ENCODE measurements at places on chromosomes 4 and X.

- no peak for DNase-seq
These were observed 135.4 kb upstream of the GNPDA2 start for GRCh38 chr4:44861756-44862155.

- DNase-seq = no peak
These were observed 22.7 kb upstream of the PGRMC2 start for GRCh38 chr4:128310266-128310697.

GRCh38 chrX:155231163-155231562 is 14.9 kb downstream of the VBP1 start:
- DNase-seq = no peak

- DNase-seq = no peak
These were observed 91.9 kb upstream of the PPP1R2C start for GRCh38 chrX:42869659-42870476.

- DNase-seq = no peak
These were observed 5.1 kb upstream of the ING2 start for GRCh38 chr4:183499801-183500200.

DNA sequence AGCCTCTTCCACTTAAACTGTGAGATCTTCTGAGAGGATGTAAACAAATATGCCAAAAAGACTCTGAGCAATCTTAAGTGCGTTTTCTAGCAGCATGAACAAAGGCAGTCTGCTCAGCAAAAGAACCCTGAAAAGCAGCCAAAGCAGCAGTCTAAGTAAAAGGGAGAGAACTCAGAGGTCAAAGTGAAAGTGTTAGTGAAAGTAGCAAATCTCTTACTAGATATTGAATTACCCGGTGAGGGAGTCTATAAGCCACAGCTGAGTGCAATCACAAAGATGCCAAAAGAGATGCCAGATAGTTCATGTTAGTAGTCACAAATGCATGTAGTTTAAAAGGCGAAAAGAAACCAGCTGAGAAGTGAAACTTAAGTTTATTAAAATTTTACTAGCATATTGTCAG is 7.9 kb upstream of the GNRHR start:
- no peak for DNase-seq

GRCh38 chrX:39519566-39520301 is 578.0 kb downstream of the BCOR start:
- DNase-seq = no peak

DNA sequence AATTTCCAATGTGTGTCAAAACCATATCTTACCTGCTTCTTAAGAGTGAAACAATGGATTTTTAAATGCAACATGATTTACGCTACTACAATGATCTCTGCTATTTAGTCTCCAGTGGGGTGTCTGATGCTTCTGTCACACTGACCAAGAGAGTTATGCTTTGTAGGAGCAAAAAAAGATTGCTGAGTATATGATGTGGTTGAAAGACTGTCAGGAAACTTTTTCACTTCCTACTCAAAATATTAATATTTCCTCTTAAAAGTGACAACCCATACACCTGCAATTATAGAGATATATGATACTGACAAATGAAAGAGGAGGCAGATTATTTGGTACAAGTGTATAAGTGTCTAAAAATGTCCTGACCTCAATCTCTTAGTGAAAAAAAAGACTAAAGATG is 105.2 kb upstream of the BMP3 start:
- no peak for DNase-seq

DNA sequence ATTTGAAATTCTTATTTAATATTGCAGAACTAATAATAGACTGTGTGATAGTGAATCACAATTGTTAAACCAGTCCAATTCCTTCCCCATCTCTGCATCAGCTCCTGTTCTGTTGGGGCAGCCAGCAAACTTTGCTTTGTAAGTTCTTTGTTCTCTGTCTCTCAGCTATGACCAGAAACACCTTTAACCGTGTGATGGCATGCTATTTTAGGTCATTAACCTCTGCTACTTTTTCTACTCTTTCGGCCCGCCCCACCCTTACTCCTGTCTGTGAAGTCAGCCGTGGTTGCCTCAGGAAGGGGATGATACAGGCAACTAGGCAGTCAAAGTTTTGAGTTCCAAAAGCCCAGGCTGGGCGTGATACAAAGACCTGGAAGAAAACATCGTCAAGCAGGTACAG is 51.3 kb upstream of the EGFL6 start:
- no peak for DNase-seq

DNA sequence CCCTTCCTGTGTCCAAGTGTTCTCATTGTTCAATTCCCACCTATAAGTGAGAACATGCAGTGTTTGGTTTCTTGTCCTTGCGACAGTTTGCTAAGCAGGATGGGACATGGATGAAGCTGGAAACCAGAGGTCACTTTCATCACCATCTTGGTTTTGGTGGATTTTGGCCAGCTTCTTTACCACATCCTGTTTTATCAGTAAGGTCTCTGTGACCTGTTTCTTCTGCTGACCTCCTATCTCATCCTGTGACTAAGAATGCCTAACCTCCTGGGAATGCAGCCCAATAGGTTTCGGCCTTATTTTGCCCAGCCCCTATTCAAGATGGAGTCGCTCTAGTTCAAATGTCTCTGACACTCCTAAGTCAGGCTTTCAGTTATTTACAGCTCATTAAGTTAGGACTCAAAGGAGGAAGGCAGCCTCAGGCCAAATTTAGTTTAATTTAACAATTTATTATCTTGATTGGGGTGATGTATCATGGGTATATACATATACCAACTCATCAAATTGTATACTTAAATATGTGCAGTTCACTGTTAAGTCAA is 169.9 kb upstream of the NDP start:
- DNase-seq = no peak

GRCh38 chrX:102126863-102127262 is 1.4 kb downstream of the TCEAL2 start:
- DNase-seq = no peak

GRCh38 chrX:106246511-106246910 is 78.4 kb downstream of the PWWP3B start:
- DNase-seq = no peak

- no peak for DNase-seq
These were observed 287.1 kb downstream of the ANK2 start for GRCh38 chr4:113336556-113336955.

GRCh38 chrX:46803140-46803539 is 33.7 kb upstream of the RP2 start:
- DNase-seq = no peak

DNA sequence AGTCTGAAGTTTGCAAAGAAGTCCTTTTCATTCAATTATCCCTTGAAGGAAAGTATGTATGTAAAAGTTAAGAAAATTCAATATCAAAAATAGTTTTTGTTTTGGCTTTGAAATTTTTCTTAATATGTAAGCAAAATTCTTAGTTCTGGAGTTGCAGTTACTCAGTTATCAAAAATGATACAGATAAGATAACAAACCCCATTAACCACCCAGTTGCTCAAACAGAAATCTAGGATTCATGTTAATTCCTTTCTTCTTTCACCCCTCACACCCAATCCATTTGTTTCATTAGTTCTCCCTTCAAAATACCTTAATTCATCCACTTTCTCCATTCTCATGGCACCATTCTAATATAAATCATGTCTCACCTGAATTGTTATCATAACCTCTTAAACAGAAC is 40.5 kb upstream of the JADE1 start:
- no peak for DNase-seq

DNA sequence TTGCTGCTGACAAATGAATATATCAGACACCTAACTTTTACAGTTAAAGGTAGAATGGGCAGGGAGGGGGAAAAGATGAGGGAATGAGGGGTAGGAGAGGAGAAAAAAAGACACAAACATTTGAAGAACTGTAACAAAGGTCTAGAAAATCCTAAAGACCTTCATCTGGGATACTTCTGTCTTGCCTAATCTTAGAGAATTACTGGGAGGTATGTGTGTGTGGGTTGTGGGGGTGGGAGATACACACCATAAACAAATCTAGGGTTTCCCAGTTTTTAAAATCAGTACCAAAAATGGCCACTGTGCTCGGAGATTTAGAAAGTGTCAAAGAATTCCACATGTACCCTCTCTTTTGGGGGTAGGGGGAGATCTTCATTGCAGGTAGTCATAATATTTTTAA is 166.7 kb downstream of the SH3KBP1 start:
- DNase-seq = no peak

Data from activated CD4-positive, alpha-beta T cell treated with anti-CD3 and anti-CD28 coated beads, Interleukin-2, amount 50 U/mL, for 1 hour (primary cell).